Common myeloid progenitor, CD34-positive (primary cell): ENCODE measurements at places on chromosomes 4 and X.
A peak's percentile ranks its signal among the peaks of the same experiment; 100 is the strongest.

GRCh38 chr4:101555341-101555880 is 208.1 kb upstream of the PPP3CA start:
- no peak for DNase-seq

GRCh38 chr4:4323705-4324534 is 33.9 kb downstream of the ZBTB49 start:
- DNase-seq: peak; percentile 24

GRCh38 chr4:54014666-54015160 is 49.7 kb downstream of the CHIC2 start:
- DNase-seq: no peak

DNA sequence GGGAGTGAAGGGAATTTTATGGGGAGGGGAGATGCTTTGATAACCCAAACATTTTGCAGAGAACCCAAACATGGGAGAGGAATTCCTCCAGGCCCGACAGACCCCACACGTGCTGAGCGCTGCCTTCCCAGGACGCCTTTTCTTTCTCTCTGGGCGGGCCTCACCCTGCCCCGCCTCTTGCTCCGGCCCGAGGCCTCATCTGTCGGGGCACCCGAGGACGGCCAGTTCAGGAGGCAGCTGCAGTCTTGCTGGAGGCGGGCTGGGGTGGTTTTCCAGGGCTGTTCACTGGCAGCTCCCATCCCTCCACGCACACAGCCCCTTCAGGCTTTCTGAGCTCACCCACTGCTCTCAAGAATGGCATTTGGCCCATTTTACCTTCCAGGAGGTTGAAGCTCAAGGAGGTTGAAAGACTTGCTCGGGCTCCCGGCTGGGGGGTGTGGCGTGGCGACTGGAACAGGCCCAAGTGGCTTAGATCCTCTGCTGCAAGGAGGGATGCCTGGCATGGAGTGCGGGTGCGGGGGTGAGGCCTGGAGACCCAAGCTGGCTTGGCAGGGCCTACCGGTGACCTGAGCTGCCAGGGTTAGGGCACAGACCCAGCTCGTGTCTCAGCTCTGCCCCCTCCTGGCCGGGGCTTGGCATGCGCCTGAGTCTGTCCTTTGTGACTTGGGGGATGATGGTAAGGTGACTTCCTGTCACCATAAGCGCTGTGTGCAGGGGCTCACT is 99.2 kb downstream of the PSAPL1 start:
- DNase-seq: peak; percentile 63

DNA sequence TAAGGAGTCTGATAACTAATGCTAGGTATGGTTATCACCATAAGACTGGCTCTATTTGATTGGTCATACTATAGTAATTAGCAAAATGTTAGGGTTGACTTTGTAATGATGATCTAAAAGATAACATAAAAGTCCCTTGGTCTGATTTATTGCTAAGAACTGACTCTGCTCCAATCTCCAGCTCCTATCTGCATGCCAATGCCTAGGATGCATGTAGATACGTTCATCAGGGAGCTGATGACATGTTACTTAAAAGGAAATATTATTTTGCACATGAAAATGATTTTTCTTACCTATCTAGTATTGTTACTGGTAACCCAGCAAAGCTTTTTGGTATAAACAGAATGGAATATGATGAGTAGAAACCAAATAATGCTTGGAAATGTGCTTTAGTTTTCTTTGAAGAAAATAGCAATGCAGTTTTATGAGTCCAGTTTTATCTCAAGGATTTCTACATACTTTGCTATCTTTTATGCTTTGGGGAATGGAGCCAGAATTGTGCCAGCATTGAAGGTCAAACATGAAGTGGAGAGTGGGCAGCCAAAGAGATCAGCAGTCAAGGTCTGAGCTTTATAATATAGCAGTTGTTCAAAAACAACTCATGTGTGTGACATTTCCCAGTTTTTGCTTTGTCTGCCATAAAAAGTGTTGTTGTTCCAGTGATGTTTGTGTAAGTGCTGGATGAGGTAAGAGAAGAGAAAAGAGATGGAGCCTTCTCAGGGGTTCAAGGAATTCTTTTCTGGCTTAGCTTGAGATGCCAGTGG is 121.0 kb downstream of the ARHGAP24 start:
- DNase-seq: no peak

DNA sequence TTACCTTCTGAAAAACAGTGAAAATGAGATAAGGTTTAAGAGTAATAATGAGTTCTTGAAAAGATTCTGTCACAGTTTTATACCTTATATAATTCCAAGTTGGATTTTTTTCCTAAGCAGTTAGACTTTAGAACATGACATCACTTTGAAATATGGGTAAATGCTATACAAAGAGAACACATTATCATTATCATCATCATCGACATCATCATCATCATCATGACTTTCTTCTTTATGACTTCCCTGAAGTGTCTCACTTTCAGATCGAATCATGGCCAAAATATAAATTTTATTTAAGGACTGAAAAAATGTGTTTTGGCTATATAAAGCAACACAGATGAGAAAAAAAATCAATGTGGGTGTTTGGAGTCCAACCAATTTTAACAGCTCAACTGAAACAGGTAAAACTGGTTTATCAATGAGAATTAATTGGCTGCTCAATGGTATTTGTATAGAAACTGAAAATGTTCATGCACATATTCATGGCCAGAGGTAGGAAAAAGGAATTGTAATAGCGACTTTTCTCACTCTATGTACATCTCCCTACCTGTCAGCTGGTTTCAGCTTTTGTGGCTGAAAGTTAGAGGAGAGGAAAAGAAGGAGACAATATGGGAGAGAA is 243.1 kb upstream of the GPC4 start:
- no peak for DNase-seq

- no peak for DNase-seq
Observed at GRCh38 chr4:87097075-87097474, 123.3 kb downstream of the KLHL8 start.

GRCh38 chr4:7828011-7828720 is 111.5 kb downstream of the AFAP1 start:
- peak; percentile 76 for DNase-seq

GRCh38 chr4:62170235-62170634 is 970.1 kb downstream of the ADGRL3 start:
- no peak for DNase-seq

DNA sequence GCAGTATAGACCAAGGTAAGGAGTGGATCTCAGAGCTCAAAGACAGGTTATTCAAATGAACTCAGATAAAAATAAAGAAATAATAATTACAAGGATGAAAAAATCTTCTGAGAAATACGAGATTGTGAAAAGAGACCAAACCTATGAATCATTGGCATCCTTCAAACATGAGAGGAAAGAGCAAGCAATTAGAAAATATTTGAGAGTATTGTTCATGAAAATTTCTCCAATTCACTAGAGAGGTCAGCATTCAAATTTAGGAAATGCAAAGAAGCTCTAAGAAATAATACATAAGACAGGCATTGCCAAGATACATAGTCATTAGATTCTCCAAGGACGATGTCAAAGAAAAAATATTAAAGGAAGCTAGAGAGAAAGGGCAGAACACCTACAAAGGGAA is 93.5 kb upstream of the GALNTL6 start:
- no peak for DNase-seq

DNA sequence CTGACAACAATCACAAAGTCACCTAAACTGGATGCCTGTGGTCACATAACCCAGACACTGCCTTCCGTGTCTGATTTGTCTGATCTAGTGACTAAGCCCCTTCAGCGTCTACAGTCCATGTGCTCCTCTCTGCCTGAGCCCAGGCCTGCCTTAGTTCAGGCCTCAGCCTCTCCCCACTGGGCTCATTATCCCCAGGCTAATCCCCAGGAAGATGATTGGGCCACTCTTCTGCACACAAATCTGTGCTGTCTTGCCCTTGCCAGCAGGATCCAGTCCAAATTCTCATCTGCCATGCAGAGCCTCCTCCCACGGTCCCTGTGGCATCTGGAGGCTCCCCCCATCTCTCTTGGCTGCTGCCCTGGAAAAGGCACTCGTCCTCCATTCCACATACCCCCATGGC is 96.5 kb downstream of the SLC2A9 start:
- no peak for DNase-seq

DNA sequence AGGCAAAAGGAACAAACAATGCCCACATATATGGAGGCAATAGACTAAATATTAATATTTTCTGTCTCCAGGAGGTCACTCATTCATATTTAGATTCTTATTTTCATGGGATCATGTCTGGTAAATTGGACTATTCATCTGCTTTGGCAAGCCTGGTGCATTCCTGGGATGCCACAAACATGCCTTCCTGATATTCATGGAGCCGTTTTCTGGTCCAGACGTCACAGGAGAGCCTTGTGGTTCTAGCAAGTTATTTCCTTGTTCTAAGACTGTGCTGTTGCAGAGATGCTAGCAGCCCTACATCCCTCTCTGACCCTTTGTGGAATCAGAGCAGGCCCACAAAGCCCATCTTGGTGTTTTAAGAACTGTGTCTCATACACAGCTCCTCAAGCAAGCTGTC is 16.1 kb upstream of the EXOSC9 start:
- DNase-seq: no peak

- DNase-seq: no peak
Observed at GRCh38 chrX:32395878-32396277, 815.5 kb downstream of the DMD start.

- DNase-seq: no peak
Observed at GRCh38 chr4:148278310-148278709, 163.9 kb downstream of the NR3C2 start.

GRCh38 chrX:68801737-68802290 is 27.0 kb upstream of the EFNB1 start:
- DNase-seq: no peak

GRCh38 chr4:185536411-185536709 is 1.1 kb upstream of the PDLIM3 start:
- peak; percentile 37 for DNase-seq

DNA sequence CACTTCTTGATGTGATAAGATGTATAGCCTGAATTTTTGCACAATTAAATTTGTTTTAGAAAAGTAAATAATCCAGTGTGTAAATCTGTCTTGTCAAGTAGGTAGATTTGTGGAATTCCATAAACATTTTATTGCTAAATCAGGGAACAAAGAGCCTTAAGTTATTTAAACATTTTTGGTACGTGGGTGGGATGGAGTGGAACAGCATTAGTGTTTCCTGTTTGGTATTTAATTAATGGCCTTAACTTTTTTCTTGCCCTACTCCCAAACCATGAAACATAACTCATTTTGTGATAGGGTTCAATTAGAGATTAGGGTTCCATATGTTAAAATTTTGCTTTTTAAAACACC is 5.1 kb downstream of the NUDT9 start:
- DNase-seq: no peak
